ENCODE measurements at places on chromosomes 13 and 19.

- DNase-seq: no peak
These were observed 95.9 kb downstream of the RFC3 start for GRCh38 chr13:33913829-33914228.

DNA sequence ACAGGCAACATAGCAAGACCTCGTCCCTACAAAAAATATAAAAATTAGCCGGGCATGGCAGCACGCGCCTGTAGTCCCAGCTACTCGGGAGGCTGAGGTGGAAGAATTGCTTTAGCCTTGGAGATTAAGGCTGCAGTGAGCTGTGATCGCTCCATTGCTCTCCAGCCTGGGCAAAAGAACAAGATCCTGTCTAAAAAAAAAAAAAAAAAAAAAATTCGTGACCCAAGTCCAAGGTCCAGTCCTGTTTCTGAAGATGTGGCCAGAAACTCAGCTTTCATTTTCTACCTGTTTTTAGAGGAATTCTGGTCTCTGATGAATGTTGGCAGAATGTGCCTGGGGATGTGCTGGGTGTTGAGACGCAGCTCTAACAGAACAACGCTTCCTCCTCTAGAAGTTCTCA lies 1.9 kb upstream of the PGPEP1 start:
- DNase-seq: no peak

DNA sequence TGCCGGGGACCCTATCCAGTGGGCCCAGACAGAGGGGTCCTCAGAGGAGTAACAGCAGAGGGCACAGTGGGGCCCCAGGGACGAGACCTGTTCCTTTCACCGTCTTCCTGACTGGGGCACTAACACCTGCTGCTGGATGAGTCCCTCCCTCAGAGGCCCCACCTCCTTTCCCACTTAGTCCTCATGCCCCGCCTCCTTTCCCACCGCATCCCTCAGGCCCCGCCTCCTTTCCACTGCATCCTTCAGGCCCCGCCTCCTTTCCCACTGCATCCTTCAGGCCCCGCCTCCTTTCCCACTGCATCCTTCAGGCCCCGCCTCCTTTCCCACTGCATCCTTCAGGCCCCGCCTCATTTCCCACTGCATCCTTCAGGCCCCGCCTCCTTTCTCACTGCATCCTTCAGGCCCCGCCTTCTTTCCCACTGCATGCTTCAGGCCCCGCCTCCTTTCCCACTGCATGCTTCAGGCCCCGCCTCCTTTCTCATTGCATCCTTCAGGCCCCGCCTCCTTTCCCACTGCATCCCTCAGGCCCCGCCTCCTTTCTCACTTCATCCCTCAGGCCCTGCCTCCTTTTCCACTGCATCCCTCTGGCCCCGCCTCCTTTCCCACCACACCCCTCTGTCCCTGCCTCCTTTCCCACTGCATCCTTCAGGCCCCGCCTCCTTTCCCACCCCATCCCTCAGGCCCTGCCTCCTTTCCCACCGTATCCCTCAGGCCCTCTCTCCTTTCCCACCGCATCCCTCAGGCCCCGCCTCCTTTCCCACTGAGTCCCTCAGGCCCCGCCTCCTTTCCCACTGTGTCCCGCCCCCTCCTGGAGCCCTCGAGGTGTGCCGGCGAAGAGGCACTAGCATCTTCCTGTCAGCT lies 6.7 kb downstream of the SPPL2B start:
- no peak for DNase-seq

DNA sequence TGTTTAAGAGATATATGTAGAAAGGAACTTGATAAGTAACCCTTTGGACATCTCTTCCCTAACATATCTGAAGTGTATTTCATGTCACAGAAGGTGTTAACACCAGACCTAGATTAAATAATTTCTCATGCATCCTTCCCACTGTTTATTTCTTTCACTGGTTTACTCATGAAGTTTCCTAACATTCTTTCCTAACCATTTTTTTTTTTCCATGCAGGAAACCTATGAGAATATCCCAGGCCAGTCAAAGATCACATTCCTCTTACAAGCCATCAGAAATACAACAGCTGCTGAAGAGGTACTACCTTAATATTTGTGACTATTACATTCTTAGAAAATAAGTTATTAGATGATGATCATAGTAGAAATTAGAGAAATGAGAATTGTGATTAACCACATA lies 28.8 kb downstream of the IPO5 start:
- no peak for DNase-seq

GRCh38 chr19:10422846-10423245 lies 2.5 kb downstream of the PDE4A start:
- no peak for DNase-seq

DNA sequence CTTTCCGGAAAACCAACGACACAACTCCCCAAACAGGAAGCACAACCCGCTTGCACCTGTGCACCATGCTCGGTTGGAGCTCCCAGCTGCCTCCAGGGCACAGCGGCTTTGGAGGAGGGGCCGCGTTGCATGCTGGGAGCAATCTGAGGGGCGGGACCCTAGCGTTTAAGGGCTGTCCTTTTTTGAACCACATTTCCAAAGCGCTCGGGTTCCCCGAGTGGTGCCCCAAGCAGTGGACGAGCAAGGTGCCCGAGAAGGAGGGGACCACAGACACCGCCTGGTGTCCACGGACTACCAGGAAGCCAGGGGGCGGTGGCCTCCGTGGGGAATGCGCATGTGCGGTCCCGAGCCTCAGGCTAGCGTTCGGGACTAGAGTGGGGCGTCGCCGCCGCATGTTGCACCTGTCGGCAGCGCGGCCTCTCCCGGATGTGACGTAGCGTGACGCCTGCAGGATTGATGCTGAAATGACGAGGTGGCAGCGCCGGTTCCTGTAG lies 11.9 kb upstream of the ZNF57 start:
- peak; percentile 88 for DNase-seq

DNA sequence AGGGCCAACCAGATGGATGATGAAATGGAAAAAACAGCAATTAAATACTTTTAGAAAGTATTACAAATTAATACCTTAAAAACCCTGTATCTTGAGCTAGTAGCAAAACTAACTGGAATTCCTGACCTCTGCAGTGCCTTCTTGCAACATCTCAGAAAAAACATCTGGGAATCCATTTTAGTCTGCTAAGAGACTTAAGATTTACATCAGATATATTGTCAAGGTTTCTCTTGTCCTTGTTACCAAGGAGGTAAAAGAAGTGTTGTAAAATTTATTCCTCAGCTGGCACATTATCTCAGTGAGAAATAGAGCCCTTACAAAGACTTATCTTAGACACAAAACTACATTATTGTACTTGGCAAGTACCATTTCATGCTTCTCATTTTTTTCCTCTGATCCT lies 18.5 kb downstream of the KCNRG start:
- no peak for DNase-seq

DNA sequence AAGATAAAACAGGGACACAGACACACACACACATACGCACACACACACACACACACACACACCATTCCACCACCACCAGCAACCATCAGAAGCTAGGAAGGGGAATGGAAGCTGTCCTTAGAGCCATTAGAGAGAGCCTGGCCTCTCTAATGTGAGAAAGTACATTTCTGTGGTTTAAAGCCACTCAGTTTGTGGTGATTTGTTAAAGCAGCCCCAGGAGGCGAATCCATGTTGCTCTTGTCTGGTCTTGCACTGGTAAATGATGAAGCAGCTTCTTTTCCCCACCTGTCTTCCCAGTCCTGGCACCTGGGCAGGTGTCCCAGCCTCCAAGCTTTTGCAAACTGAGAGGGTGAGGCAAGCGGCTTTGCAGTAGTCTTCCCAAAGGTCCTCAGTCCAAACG lies 118.9 kb upstream of the KL start:
- DNase-seq: no peak

DNA sequence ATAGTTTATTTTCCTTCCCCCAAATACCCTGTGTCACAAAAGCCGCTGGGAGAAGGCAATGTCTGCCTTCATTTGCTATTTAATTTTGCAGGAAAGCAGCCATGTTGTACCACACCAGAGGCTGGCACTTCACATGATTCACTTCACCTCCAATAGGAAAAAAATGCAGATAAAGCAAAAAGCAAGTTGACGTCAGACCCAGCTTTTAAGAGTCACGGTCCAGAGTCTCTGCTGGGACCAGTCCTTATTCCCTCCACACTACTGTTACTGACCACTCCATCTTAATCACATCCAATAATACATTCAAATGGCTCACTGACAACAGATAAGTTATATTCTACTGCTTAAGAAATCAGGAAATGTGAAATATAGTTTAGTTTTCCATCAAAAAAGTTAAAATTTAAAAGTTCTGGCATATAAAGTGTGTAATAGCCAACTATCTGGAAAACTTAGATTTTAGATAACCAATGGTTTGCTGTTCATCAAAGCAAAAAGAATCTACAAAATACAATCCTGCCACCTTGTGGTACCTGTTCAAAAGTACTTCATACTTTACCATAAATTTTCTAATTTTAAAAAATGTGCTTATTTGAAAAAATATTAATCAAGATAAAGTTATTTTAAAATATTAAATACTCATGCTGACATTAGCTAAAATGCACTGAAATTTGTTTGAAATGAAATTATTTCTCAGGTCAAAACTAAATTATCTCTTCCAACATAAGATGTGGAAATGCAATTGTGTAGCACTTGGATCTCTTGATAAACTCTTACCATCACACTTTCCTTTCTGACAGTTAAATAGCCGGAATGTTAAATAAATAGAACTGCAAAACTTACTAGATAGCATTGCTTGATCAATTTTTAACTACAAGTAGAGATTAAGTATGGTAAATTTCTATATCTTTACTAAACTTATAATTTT lies 97.3 kb downstream of the SERP2 start:
- no peak for DNase-seq

- no peak for DNase-seq
These were observed 129.2 kb upstream of the PEG3 start for GRCh38 chr19:56969759-56970178.

DNA sequence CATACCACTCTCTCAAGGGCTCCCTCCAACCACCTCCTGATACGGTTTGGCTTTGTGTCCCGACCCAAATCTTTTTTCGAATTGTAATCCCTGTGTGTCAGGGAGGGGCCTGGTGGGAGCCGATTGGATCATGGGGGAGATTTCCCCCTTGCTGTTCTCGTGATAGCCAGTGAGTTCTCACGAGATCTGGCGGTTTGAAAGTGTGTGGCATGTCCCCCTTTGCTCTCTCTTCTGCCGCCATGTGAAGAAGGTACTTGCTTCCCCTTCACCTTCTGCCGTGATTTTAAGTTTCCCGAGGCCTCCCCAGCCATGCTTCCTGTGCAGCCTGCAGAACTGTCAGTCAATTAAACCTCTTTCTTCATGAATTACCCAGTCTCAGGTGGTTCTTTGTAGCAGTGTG lies 34.7 kb upstream of the SLC15A1 start:
- DNase-seq: no peak

DNA sequence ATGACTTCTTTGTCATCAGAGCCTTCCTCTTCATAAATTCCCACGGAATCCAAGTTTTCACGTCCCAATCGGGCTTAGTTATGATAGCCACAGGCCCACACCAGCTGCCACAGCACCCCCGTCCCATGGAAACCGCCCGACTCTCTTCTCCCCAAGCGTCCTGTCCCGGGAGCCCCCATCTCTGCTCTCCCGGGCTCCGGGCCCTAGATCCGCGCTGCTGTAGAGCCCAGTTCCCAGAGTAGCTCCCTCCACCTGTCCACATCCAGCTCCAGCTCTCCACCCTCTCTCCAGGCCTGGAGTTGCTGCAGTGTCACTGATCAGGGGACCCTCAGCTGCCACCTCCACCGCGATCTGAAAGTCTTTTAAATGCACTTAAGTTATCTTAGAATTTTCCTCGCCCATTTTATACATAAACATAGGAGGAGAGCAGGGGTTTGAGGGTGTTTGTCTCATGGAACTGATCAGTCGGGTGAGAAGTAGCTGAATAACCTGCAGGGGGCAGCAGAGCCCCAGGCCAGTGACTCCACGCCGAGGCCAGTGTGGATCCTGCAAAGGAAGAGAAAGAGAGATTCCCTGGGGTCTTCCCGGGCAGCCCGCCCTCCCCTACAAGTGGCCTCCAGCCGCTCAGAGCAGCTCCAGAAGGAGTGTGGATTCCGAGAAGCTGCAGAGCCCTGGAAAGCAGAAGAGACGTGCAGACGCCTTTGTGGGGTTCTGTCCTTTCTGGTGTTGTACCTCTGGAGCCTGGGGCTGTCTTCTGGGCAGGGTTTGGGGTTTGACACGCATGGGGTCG lies 1.1 kb upstream of the ZNF763 start:
- DNase-seq: peak; percentile 8

- DNase-seq: no peak
These were observed 51.5 kb upstream of the GTF3A start for GRCh38 chr13:27372896-27373295.

GRCh38 chr19:39080431-39080830 lies 3.7 kb upstream of the ACP7 start:
- no peak for DNase-seq

GRCh38 chr13:114077933-114078325 lies 54.5 kb downstream of the RASA3 start:
- DNase-seq: no peak

GRCh38 chr19:55809381-55810058 lies 22.3 kb downstream of the NLRP11 start:
- DNase-seq: peak; percentile 92

DNA sequence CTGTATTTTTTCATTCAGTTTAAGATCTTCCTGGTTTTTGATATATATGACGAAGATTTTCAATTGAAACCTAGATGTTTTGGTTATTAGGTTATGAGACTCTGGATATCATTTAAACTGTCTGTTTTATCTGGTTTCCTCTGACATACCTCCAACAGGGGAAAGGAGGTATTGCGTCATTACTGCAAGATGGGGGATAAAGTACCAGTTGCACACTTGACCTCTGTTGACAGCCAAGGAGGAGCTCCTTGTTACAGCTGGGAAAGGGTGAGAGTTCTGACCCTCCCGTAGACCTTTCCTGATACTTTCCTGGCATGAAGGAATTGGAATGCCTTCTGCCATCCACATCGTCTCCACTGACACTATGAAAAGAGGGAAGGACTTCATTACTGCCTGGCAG lies 82.0 kb upstream of the SHISA2 start:
- DNase-seq: no peak

- DNase-seq: no peak
These were observed 150.4 kb upstream of the RXFP2 start for GRCh38 chr13:31588893-31589292.

DNA sequence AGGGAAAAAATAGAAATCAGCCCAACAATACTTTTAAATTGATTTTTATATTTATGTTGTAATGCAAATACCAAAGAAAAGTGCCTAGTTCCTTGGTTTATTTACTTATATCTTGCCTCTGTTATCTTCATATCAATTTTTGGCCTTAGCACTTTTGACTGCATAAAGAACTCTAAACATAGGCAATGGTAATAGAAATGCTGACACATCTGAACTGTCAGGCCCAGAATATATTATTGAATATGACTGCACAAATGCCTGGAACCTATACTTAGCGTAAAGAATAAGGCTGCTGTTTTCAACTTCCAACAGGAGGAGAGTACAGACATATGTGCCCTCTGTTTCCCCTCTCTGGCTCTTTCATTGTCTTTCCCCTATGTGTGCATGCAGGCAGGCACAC lies 91.1 kb downstream of the DNAJC15 start:
- no peak for DNase-seq

Data from urothelium cell line (cell line).